ENCODE measurements at places on chromosomes 5 and 9.
A peak's percentile ranks its signal among the peaks of the same experiment; 100 is the strongest.

GRCh38 chr5:151758141-151758429, 346 bp downstream of the ATOX1 start:
- peak; percentile 46 for DNase-seq

GRCh38 chr9:133822430-133823065, 84.4 kb upstream of the SARDH start:
- DNase-seq = no peak

DNA sequence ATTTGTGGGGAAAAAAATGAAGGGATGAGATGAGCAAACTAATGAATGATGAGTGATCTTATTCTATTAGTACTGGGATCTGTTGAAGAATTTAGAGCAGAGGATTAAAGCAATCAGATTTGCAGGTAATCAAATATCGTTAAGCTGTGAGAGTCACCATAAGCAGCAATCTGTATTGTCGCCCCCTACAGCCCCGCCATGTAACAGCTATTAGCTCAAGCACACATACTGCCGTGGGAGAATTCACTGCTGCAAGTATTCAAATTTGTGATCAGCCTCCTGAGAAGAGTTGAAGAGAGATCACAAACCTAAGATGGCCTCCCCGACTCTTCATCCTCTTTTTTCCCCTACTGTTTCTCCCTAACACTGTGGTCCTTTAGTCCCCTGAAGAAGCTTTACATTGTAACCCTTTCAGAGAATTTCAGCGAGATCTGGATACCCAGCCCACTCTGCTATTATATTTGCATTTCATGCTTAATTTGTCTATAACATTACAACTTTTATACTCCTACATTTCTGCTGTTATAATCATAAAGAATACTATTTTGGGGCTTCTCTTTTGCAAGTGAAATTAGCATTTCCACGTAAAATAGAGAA, 28.5 kb upstream of the PHF24 start:
- DNase-seq = peak; percentile 59

DNA sequence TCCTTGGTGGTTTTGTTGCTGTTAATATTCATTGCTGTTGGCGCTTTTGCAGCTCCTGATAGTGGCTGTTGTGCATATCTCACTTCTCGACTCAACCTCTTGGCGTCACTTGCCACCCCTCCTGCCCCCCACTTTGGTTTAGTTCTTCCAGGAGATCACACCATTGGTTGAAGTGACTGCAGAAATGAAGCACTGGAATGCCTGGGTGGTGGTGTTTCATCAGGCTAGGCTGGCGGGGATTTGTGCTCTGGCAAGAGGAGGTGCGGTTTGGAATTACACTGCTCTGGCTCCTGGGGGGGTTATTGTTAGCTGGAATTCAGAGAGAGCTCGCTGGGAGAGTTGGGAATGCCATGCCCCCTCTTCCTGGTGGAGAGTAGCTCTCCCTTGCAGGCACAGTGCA, 11.5 kb downstream of the PRRC2B start:
- DNase-seq = peak; percentile 66

GRCh38 chr9:2461892-2462291, 159.7 kb upstream of the VLDLR start:
- peak; percentile 10 for DNase-seq

All from iPS-NIHi11 (cell line).